NCI-H2107 (cell line): ENCODE measurements at places on chromosomes 2 and 18.

- DNase-seq = no peak
These were observed 398 bp downstream of the CRYBA2 start for GRCh38 chr2:218992703-218993344.

GRCh38 chr2:119486196-119486827, 38.0 kb downstream of the SCTR start:
- no peak for DNase-seq

- no peak for DNase-seq
These were observed 91.4 kb upstream of the PXDN start for GRCh38 chr2:1835581-1836201.

DNA sequence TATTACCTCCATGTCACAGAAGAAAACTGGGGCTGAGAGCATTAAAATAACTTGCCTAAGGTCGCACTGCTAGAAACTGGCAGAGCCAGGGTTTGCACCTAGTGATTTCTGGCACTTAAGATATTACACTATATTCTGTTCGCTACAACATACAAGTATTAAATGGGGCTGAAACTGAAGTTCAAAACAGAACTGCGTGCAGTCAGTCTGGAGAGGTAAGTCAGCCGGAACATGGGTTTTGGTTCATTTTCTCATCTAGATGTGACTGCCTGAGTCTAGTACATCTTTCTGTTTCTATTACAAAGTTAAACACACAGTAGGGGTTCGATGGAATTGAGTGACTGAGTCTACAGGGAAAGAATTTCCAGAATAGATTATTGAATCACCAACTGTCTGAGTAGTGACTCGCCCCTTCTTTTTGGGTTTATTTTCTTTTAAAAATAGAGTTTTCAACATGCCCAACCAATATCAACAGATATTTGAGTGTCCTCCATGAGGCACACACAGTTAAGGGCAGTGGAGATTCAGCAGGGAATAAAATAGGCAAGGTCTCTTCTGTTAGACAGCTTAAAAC, 150.8 kb downstream of the RNF152 start:
- no peak for DNase-seq

- DNase-seq = no peak
These were observed 72.0 kb downstream of the ARMC9 start for GRCh38 chr2:231270221-231271114.

DNA sequence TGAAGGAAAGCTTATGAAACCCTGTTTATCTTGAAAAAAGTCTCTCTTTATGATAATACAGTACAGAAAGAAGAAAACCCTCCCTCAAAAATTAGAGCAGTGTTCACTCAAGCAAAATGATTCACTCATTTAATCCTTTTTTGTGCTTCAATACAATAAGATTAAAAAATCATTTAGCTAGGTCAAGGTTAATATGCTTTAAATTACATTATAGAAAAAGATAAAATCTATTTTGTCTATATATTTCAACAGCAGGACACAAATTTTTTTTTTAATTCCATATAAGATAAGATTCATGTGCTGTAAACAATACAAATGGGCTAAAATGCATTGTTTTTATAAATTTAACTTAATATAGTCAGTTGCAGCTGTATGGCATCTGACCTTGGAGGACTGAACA, 176.9 kb downstream of the KCNE4 start:
- no peak for DNase-seq

- DNase-seq = no peak
These were observed 144.7 kb upstream of the ITGA4 start for GRCh38 chr2:181312515-181312927.

DNA sequence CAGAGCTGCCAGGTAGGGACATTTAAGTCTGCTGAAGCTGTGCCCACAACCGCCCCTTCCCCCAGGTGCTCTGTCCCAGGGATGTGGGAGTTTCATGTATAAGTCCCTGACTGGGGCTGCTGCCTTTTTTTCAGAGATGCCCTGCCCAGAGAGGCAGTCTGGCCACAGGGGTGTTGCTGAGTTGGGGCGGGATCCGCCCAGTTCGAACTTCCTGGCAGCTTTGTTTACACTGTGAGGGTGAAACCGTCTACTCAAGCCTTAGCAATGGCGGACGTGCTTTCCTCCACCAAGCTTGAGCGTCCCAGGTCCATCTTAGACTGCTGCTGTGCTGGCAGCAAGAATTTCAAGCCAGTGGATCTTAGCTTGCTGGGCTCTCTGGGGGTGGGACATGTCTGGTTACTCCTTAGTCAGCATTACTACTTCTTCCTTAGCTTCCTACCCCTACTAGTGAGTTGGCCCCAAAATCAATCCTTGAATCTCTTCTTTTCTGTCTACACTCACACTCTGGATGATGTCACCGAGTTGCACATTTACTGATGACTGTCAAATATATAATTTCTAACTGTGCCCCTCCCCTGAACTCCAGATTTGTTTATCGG, 31.8 kb upstream of the FSHR start:
- no peak for DNase-seq

DNA sequence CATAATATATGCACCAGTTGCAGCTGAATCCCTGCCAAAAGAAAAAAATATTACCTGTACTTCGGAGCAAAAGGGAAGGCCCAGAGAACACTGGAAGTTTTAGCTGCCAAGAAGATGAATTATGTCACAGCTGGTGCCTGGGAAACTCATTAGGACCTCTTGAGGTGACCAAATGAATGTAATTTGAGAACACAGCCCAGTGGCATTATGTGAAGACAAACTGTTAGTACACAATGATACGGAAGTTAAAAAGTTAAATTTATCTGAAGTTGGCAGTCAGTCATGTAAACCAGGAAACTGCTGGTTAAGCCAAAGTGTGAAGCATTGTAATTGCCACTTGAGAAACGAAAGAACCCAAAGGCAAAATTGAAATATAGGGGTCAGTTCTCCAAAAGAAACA, 80.7 kb downstream of the EML4 start:
- DNase-seq = peak; percentile 66

DNA sequence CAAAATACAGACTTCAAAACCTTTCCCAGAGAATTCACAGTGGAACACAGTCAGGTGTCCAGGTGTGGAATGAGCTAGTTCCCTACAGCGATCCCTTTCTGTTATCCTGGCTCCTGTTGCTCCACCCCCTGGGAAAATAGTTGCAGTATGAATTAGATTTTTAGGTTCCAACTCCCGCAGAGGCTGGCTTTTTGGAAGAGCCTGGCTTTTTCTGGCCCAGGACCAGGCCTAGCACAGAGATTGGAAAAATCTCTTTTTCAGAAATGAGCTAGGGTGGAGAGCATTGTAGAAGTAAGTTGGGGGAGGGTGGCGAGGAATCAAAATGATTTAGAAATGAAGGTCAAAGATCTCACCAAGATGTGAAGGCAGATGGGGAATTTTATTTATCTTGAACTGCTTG, 27.1 kb downstream of the COL5A2 start:
- DNase-seq = no peak

GRCh38 chr2:43676322-43677050, at the start of gene C1GALT1C1L:
C1GALT1C1L (minus strand) TSS chr2:43676429; CDS start chr2:43676322, 107 bp downstream.
- no peak for DNase-seq

GRCh38 chr2:158783923-158784322, 11.2 kb upstream of the DAPL1 start:
- DNase-seq = no peak

GRCh38 chr18:29779096-29779495, 1263.4 kb downstream of the DSC3 start:
- no peak for DNase-seq

DNA sequence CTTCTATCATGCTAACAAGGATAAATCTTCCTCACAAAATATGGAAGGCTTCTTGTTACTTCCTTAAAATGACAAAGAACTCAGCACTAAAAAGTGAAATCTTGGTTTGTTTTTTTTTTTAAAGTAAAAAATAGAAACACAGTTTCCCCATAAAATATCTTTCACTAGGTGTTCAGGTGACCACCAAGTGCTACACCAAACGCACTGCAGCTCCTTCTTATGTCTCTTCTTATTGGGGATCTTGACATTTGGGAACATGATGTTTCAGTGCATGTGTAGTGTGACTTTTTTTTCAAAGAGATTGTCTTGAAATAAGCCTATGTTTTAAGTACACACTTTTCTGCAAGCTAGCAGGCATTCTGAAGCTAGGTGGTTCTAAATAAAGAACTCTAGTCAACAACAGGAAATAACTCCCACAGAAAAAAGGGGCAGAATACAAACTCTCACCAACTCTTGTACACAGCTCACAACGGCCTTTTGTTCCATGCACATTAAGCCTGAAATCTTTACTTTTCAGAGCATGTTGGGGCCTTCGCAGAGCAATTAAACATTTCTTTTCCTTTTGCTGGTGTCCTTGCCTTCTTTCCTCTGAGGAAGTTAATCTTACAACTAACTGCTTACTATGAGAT, 13.2 kb upstream of the SERTAD2 start:
- no peak for DNase-seq

DNA sequence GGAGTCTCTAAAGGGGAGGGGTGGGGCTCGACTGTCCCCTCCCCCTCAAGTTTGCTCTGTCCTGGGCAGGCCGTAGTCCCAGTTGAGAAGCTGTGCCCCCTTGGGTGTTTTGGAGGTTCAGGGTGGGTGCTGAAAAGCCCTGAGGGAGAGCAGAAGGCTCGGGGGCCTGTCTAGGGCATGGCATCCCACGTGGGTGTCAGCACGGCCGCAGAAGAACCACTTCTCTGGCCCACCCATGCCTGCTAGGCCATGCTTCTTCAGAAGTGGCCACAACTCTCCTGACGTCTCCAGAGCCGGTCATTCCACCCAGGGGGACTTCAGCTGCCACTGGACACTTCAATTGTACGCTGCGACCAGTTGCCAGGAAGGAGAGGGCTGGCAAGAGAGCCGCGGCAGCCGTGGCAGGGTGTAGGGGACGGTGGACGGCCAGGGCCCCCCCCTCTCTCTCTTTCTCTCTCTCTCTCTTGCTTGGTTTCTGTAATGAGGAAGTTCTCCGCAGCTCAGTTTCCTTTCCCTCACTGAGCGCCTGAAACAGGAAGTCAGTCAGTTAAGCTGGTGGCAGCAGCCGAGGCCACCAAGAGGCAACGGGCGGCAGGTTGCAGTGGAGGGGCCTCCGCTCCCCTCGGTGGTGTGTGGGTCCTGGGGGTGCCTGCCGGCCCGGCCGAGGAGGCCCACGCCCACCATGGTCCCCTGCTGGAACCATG, at the start of gene INPP5D:
INPP5D (plus strand) TSS at position 546 of the 704 bp plus-strand sequence; CDS start at position 683, 137 bp downstream.
- DNase-seq = no peak

DNA sequence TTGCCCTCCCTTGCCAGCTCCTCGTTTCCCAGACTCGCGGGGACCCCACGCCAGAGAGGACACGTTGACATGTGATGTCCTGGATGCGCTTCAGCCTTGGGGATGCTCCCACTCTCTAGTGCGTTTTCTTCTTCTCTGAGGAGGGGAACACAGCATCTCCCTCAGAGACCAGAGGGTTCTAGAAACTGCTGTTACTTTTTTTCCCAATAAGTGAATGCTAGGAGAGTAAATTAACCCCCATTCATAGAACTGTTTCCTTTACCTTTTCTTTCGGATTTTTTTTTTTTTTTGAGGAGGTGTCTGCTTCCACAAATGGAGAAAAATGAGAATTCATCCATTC, 370 bp upstream of the EFEMP1 start:
- DNase-seq = no peak

DNA sequence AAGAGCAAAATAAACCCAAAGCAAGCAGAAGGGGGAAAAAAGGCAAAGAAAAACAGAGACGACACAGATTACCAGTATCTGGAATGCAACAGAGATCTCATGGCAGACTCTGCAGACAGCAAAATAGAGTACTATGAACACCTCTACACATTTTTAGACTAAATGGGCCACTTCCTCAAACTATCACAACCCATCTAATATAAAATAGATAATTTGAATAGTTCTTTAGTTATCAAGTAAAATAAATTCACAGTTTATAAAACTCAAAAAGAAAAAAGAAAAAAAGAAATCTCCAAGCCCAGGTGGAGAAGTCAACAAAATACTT, 16.6 kb downstream of the SESTD1 start:
- DNase-seq = no peak

GRCh38 chr2:80001701-80002101, 302.9 kb downstream of the LRRTM1 start:
- DNase-seq = no peak

DNA sequence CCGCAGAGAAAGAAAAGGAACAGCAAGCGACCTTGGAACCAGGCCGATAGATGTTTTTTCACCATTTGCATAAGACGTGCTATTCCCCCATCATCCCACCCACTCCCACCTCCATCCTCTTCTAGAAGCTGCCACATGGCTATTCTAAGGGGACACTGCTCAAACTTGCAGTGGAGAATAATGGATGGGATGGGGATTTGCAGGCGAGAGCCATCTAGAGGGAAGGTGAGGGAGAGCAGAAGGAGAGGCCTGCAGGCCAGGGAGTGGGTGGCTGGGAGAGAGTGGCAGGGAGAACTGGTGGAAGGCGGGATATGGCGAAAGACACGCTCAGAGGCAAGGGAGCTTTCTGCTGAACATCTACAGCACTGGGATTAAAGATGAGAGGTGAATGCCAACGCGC, 84.9 kb downstream of the MAPK4 start:
- no peak for DNase-seq

- DNase-seq = no peak
These were observed 97.2 kb downstream of the MYO5B start for GRCh38 chr18:50097702-50098101.

GRCh38 chr18:39620551-39621168, 2055.1 kb upstream of the CELF4 start:
- DNase-seq = no peak

DNA sequence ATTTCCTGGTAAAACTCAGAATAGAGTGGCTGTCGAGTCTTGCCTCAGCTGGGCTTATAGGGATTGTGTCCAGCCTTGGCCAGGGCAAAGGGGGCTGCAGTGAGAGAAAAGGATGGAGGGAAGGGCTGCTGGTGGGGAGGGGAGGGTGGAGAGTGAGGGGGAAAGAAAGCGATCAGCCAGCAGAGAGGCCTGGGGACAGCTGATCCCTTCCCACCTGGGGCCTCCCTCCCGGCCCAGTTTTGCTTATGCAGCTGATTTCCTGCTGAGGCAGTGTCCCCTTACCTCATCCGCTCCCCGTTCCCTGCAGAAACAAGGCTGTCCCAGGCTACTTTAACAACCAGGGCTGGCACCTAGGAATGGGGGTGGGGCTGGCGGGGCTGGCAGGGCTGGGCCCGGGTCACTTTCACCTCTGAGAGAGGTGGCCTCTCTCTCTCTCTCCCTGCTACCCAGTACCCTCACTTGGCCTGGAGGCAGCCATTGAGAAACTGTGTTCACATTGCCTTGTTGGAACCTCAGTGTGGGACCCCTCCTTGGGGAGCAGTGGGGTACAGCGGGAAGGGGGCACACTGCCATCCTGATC, 12.2 kb upstream of the GMPPA start:
- DNase-seq = no peak

- no peak for DNase-seq
These were observed 42.4 kb downstream of the THUMPD2 start for GRCh38 chr2:39736640-39737039.

DNA sequence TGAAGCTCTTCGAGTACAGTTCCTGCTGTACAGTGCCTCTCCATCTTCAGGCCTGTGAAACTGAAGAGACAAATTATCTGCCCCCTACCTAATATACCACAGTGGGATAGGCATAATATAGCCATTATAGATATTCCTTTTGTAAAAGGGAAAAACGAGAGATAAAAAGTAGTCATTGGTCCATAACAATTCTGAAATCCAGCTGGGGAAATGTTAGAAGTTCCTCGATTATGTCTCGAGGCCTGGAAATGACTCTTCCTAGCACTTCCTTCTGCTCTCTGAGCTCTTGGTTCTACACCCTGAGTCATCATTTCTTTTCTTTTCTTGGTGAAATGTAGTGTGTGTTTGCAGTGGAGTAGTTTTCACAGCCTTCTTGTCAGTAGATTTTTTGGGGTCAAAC, 51.5 kb downstream of the ASB1 start:
- DNase-seq = no peak

GRCh38 chr2:146351689-146352088, 1493.1 kb upstream of the ACVR2A start:
- no peak for DNase-seq
